Pulmonary artery endothelial cell (primary cell): ENCODE measurements at places on chromosomes 2 and 18.

- DNase-seq, result no peak
Measured at GRCh38 chr2:149885468-149885867, 297.9 kb upstream of the MMADHC start.

GRCh38 chr18:13577091-13577697, 149.2 kb downstream of the FAM210A start:
- no peak for DNase-seq

GRCh38 chr18:6781142-6781714, 51.7 kb downstream of the ARHGAP28 start:
- no peak for DNase-seq

GRCh38 chr2:83573060-83573459, 886.0 kb downstream of the SUCLG1 start:
- no peak for DNase-seq

DNA sequence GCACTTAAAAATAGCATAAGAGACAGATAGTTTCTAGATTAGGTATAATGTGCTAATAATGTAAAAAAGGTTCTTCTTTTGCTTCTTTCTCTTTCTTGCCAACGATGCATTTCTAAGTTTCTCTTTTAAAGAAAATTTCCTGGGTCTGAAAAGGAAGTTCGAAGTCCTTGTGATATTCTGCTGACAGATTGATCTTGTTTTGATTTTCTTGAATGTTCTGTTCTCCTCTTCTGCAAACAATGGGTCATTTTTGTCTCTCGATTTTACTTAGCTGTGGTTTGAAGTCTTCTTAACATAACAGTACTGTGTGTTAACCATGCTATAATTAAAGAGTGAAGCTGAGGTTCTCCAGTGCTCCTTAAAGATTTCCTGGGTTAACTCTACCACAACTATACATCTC, 61.1 kb upstream of the ACYP2 start:
- DNase-seq, result no peak

DNA sequence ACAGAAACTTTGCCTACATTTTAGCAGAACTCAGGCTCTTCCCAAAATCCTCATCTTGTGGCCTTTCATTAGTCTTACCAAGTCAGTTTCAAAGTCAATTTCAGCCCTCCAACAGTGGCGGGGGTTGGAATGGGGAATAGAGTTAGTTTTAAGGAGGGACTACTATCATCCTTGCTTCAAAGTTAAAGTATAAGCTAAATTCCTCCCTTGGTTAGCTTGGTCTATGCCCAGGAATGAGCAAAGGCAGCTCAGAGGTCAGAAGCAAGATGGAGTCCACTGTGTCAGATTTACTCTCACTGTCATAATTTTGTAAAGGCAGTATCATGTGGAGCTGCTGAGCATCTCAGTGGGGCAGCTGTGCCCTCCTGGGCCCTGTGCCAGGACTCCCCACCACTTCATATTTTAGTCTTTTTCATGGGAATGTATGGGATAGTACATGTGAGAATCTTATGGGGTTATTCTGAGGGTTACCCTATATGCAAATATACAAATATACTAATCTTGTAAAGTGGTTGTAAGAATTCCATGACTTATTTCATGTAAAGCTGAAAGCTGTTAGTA, 145.2 kb upstream of the MMADHC start:
- DNase-seq, result no peak

GRCh38 chr2:30866974-30867373, 59.7 kb upstream of the CAPN13 start:
- DNase-seq, result no peak

DNA sequence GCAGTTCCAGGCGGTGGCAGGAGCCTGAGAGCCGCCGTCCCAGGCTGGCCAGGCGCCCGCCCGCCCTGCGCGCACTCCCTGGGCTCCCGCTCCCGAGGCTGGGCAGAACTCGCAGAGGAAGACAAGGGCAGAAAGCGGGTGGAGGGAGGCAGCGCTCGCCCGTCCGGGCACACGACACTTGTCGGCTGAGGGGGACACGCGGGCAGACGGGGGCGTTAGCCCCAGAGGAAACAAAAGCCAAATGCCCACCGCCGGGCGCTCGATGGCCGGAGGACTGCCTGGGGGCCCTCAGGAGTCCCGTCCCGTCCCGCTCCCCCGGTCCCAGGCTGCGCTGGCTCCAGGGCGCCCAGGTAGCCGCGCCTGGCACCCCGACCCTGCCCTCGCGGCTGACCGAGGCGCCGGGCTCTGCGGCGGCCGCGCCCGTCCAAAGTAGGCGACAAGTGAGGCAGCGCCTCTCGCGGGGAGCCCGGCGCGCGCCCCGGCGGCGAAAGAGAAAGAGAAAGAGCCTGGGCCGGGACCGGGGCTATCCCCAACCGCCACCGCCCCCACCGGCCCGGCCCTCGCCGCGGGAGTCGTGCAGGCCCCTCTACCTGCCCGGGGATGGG, 491 bp downstream of the L3MBTL4 start:
- no peak for DNase-seq

- DNase-seq, result no peak
Measured at GRCh38 chr18:10119991-10120390, 206.2 kb downstream of the VAPA start.

DNA sequence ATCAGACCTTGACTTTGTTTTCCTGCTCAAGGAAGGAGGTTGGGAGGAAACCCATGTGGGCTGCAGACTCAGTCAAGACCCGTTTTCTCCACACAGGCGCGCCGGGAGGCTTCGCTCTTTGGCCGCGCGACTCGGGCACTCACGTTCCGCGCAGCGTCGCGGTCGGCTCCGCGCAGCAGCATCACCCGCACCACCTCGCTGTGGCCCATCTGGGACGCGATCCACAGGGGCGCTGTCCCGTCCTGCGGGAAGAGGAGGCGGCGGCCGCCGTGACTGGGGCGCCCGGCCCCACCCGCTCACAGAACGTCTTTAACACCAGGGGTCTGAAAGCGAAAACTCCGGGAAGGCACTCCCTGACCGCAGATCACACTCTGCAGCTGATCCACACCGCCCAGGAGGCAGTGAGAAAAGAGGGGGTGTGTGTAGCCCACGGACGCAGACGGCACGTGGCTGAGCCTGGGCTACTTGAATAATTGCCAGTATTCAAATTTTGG, 33.1 kb upstream of the NPC1 start:
- no peak for DNase-seq

DNA sequence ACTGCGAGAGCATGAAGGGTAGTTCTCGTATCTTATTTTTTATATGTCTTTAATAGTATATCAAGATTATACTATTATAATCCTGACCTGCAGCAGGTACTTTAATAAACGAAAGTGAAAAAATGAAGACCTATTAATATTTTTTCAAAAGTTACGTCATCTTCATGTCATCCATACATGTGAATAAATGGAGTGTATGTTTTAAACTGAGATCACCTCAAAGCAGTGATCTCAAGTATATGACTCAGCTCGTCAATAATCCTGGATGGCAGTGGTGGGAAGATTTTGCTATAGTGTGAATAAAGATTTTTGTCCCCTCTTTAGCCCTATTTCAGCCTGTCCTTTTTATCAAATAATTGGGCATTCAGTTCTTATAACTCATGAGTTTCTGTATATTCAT, 166.3 kb upstream of the FBXO11 start:
- DNase-seq, result no peak

DNA sequence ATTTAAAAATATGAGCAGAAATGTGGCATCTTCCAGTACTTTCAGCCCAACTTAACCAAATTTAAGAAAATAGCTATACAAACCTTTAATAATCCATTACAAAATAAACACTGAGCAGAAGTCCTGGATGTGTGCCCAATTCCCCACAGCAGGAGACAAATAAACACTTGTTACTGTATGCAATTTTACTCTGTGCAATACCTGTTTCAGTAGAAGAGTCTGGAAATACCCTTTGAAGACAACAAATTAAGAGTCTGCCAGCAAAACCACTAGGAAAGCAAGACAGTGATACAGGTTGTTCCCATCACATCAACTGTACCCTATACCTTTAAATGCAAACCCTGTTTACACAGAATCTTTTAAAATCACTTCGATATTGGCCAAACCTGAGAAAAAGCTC, 41.4 kb upstream of the RNU4ATAC start:
- DNase-seq, result no peak

GRCh38 chr2:143640826-143641225, 511.6 kb downstream of the ARHGAP15 start:
- no peak for DNase-seq

DNA sequence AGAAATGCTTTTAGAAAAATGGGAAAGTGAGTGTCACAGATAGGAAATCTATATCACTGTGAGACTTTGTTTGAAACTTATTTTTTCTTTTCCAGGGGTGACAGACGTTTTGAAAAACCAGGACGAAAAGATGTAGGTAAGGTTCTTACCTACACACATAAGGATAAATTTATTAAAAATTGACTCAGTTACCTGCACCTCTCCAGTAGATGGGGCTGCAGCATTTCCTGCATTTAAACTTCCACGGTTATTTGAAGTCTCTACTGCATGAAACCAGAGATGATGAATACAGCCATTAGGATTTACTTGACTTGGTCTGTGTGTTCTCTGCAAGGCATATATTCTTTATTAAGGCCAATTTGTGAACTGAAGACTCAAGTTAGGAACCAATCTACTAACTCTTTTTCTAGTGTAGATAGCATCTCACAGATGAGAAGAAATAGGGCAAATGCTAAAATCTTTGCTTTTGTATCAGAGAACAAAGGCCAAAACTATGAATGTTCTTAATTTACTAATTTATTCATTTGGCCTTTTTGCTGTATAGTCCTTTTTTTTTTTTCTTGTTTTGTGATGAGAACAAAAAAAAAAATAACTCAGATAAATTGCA, 15.0 kb downstream of the KCNJ13 start:
- DNase-seq, result no peak

GRCh38 chr2:187435756-187436155, 12.3 kb downstream of the CALCRL start:
- DNase-seq, result no peak

- DNase-seq, result no peak
Measured at GRCh38 chr2:167057446-167057845, 169.2 kb downstream of the XIRP2 start.
